ENCODE measurements at places on chromosomes 3 and 15. TPM values are rescaled to one million over a fixed set of nuclear protein-coding genes. Genes with fewer than 3 reads are reported as not detected.

Gene SYNPR
- not detected for total RNA-seq

GRCh38 chr15:24862726-24863521, 91.9 kb upstream of the SNRPN start:
- DNase-seq: no peak

- DNase-seq: no peak
Measured at GRCh38 chr3:17175187-17175807, 290.5 kb downstream of the PLCL2 start.

Gene SMCO1
- not detected for total RNA-seq

Gene SLC6A1
- total RNA-seq: not detected

GRCh38 chr15:60721707-60722106, 242.8 kb upstream of the ICE2 start:
- DNase-seq: no peak

Gene DISP2
- total RNA-seq: 0.06 TPM

GRCh38 chr15:31276596-31277298, 49.9 kb upstream of the KLF13 start:
- DNase-seq: no peak

Gene CCR4
- 19.0 TPM for total RNA-seq

Gene PP2D1
- total RNA-seq: not detected

DNA sequence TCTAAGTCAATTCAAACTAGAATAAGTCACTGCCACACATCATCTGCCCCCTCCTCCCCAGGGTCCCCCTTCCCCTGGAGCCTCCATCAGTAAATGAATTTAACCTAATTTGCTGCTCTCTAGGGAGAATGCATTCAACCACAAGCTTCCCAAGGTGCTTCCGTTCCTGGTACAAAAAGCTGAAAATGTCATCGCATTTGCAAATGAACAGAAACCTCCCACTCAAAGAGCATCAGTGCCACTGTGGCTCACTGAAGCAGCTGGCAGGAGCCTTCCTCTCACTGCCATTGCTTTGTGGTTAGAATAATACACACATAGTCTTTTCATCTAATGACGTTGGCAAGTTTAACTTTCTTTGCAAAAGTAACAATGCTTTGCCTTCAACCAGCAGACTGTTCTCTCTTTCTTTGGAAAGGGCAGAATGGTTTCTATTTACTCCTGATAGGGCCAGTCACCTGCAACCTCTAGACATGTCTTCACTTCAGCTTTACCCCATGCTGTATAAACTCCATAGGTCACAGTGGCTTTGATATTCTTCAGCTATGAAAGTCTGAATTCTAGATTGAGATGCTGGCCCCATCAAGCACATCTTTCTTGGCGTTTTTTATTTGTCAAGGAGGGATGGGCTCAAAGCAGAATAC, 238.1 kb downstream of the CPNE4 start:
- DNase-seq: no peak

GRCh38 chr3:69815970-69816369, 76.7 kb downstream of the MITF start:
- DNase-seq: no peak

DNA sequence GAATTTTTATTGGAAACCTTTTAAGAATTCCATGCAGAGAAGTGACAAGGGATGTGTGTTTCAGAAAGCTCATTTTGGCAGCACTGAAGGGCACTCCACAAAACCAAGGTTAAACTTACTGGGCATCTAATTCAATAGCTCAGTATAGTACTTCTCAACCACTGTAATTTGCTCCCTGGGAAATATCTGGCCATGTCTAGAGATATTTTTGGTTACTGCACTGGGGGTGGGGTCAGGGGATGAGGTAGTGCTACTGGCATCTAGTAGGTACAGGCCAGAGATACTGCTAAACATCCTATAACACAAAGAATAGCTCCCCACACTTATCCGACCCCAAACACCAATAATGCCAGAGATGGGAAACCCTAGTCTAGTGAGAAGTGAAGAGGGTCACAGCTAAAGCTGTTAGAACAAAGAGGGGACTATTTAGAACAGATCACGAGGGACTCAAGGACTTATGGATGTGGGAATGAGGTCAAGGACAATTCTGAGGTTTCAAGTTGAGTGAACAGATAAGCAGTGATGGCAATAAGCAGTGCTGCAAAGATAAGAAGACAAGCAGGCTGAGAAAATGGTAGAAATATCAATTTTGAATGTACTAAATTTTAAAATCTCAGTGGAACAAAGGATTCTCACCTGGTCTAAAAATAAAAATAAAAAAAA, 3.2 kb downstream of the MRPL46 start:
- DNase-seq: no peak

Gene CCR9
- not detected for total RNA-seq

DNA sequence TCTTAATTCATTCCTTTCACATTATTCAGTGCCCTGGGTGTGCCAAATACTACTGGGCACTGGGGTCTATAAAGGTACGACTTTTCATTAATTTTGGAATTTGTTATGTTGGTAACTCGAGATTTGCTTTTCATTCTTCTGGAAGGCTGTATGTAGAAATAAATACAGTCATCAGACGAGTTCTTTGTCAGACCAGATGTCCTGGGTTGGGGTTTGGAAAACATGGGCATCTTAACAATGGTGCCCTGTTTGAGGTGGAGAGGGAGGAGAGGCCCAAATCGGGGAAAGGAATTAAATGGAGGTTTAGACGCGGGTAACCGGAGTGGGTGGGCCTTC, 662 bp upstream of the GLCE start:
- DNase-seq: no peak

- DNase-seq: no peak
Measured at GRCh38 chr15:34721802-34722438, 32.9 kb downstream of the GJD2 start.

Gene SLC9C1
- total RNA-seq: not detected

Gene RTP1
- not detected for total RNA-seq

GRCh38 chr3:53795789-53796560, 50.2 kb downstream of the CHDH start:
- DNase-seq: no peak

Gene GRK7
- not detected for total RNA-seq

- no peak for DNase-seq
Measured at GRCh38 chr15:74802290-74802689, 10.3 kb upstream of the LMAN1L start.

- no peak for DNase-seq
Measured at GRCh38 chr3:124562769-124563168, 167.5 kb upstream of the UMPS start.

Gene FRMD4B
- 1.7 TPM for total RNA-seq

- DNase-seq: no peak
Measured at GRCh38 chr15:52523192-52523591, 5.5 kb downstream of the MYO5A start.

DNA sequence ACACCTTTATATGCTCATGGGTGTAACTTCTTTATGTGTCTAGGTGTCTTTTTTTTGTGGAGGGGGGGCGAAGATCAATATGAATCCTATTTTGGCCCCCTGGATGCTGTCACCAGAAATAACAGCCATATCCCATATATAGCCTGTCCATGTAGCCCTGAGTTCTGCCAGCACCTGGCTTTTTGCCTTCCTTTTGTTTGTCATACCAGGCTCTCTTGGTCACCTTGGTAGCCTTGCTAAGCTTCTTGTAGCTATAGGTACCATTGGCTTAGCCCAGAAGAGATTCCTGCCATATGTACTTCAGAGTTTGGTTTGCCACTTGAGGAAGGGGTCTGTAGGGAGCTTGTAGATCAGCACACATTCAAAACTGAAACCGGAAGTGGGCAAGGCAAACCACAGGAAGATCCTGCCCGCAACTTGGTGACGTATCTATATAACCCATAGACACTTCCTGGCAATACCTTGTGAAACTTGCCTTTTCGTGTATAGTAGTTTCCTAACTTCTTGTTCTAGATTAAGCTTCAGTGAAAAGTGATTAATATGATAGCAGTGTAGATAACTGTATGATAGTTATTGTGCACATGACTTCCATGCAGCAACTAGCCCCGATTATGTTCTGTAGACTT, 11.9 kb downstream of the RASA2 start:
- DNase-seq: peak; percentile 76

Gene OPA1
- total RNA-seq: 100.0 TPM
